ENCODE measurements at places on chromosomes 11 and 22.

GRCh38 chr11:2950825-2951224, 21.6 kb upstream of the PHLDA2 start:
- DNase-seq: no peak

- DNase-seq: no peak
Observed at GRCh38 chr11:93444617-93445073, 98.5 kb downstream of the SMCO4 start.

DNA sequence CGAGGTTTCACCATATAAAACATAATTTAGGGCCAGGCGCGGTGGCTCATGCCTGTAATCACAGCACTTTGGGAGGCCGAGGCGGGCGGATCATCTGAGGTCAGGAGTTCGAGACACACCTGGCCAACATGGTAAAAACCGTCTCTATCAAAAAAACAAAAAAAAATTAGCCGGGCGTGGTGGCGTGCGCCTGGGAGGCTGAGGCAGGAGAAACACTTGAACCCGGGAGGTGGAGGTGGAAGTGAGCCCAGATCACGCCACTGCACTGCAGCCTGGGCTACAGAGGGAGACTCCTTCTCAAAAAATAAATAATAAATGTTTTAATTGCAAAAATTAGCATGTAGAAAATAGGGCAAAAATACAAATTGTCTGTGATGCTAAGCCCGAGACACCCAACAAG, 993 bp upstream of the SFI1 start:
- DNase-seq: no peak

GRCh38 chr11:132579136-132579535, 953.2 kb downstream of the OPCML start:
- no peak for DNase-seq

DNA sequence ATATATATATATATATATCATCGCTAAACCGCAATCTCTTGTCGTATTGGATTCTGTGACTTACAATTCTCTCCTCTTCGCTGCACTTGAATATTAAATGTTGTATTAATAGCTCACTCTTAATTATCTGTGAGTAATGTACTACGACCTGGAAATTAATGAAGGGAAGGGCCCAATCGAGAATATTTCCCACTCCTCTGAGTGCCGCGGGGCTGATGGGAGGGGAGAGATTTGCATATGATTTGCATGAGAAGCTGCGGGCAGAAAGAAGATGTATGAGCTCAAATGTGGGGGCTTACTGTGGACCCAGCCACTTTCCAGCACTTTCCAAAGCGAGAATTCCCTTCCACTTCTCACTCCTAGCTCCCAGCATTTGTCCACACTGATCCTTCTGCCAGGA, 141.2 kb downstream of the MN1 start:
- DNase-seq: no peak

DNA sequence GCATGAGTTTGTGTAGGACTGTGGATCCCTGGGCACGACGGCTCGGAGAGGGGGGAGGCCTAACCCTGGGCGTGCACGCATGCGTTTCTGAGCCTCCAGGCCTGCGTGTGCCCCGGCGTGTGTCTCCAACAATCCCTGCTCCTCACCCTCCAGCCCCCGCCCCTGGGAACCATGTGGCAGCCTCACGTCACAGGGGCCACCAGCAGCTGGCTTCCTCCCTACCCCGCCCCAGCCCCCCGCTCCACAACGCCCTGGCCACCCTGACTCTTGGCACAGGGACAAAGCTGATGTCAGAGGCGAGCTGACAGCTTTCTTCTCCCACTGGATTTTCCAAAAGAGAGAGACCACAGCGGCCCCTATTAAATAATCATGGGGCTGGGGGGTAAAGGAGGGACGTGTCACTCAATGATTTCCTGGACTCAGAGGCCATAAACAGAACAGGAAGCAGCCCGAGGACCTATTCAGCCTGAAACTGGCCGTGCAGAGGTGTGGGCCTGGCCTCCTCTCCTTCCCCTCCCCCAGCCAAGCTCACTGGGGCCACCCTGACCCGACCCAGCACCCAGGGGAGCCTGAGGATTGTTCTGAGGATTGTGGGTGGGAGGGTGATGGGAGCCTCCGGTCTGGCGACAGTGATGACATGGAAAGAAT, 6.8 kb upstream of the LIF start:
- peak; percentile 75 for DNase-seq

DNA sequence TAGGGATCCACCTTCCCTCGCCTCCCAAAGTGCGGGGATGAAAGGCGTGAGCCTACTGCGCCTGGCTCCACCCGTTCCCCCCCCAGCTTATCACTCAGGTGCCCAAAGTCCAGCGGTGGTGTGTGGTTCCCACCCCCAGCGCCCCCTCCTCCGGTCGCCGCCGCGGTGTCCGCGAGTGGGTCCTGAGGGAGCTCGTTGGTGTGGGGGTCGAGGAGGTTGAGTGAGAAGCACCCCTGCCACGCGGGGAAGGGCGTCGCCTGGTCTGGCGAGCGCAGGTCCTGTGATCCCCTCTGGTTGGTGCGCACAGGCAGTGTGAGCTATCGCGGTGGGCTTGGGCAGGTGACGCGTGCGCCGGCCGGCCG, 3900.6 kb upstream of the OR11H1 start:
- no peak for DNase-seq

DNA sequence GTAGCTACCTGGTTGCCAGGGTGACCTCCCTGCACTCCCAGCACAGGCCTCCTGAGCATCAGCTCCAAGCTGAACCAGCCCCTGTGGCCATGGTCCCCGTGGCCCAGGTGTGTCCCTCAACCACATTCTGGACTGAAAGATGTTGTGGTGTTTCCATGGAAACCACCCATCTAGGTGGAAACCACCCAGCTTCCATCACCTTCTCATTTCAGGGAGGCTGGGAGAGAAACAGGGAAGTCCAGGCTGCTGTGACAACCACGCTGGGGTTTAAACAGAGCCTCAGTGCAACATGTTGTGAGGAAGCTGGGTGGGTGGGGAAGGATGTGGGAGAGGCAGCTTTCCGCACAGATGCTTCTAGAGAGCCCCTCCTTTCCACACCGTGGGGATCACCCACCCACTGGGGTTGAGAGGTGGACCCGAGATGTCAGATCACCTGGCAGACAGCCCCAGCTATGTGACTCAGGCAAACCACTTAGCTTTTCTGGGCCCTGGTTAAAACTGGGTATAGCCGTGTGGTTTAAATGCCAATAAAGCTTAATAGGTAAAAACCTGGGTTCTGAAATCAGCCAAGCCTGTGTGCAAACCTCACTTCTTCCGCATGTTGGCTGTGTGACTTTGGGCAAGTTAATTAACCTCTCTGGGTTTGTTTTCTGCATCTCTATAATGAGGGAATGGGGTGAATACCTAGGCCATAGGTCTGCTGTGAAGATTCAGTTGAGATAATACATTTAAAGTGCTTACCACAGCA, 46.4 kb downstream of the CD82 start:
- no peak for DNase-seq

DNA sequence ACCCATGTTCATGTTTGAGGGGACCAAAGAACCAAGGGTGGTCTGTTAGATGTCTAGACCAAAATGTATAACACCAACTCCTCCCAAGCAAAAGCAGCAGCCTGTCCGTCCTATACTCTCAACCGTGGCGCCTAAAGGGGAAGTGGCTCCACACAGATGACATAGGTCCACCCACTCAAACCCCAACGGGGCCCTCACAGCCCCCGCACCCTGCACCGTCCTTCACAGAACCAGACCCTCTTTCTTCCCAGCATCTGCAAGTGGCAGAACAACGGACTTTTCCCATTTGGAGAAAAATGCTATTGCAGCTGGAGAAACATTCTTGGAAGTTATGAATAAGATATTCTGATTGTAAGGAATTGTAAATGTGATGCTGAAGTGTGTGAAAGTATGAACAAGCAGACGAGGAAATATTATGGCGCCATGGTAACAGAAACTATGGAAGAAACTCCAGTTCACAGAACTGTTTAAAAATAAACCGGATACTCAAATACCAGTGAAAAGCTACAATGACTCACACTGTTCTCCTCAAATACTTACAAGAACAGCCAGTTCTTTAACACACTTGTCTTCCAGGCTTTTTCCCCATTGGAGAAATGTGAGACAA, 76.5 kb upstream of the ARFGAP3 start:
- peak; percentile 69 for DNase-seq

GRCh38 chr11:36141196-36141953, 147.8 kb downstream of the COMMD9 start:
- no peak for DNase-seq

DNA sequence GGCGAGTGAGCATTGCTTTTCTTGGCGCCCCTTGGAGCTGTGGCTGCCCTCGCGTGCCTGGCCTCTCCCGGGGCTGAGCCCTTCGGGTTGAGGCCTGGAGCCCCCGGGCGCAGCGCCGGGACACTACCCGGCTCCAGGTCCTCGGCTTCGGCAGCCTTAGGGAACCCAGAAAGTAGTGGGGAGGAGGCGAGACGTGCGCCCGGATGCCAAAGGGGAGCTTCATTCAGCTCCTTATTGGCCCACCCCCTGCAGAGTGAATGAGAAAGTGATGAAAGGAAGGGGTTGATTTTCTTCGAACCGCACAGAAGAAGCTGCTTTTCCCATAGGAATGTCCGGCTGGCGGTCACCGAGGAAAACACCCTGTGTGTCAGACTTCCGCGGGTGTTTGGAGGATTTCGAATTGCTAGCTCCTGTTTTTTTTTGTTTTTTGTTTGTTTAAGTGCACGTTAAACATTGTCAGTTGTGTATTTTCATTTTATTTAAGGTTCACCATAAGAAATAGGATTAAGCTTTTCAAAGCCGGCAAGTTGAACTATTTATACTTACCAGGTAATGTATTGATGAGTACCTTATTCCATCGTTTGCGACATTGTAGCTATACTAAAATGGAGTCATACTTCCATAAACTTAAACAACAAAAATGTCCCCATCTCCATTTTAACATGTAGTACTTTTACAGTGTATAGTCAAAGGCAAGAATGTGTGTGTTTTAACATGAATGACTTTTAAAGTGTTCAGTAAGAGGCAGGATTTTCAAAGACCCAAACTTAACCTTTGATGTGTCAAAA, 841 bp upstream of the EIF4G2 start:
- DNase-seq: peak; percentile 61

DNA sequence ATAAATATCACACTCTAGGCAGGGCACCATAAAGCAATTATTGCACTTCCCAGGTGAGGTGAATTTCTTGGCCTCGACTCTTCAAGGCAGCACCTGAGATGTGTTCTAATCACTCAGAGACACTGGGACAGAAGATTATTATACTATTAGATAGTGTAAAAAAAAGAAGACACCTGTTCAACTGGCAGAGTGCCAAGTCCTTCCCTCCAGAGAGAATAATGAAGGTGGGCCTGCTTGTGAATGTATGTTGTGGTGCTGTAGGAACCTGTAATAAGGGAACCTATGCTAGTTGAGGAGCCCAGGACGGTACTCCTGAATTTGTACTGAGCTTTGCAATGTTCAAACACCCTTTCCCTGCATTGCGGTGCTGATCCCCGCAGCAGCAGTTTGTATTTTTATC, 107.5 kb downstream of the NXPE2 start:
- no peak for DNase-seq

GRCh38 chr22:50072714-50073538, 12.3 kb downstream of the MLC1 start:
- no peak for DNase-seq

DNA sequence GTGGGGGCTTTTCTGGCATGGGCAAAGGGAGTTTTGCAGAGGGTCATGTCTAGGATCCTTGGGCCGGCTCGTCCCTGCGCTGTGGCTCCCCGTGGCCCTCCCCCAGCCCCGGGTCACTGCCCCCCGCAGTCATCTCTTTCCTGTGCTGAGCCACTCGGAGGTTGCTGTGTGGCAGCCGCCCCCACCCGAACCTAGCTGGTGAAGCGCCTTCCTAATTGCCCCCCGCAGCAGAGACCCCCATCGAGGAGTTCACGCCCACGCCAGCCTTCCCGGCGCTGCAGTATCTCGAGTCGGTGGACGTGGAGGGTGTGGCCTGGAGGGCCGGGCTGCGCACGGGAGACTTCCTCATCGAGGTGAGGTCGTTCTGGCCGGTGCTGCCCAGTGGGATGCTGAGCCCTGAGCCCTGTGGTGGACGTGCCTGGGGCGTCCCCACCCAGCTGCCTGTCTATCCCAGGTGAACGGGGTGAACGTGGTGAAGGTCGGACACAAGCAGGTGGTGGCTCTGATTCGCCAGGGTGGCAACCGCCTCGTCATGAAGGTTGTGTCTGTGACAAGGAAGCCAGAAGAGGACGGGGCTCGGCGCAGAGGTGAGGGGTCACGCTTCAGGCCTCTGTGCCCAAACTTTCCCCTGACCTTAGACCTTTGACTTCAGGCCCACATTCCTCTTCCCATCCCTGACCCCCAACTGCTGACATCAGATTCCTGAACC, 32.0 kb downstream of the SHANK3 start:
- no peak for DNase-seq

DNA sequence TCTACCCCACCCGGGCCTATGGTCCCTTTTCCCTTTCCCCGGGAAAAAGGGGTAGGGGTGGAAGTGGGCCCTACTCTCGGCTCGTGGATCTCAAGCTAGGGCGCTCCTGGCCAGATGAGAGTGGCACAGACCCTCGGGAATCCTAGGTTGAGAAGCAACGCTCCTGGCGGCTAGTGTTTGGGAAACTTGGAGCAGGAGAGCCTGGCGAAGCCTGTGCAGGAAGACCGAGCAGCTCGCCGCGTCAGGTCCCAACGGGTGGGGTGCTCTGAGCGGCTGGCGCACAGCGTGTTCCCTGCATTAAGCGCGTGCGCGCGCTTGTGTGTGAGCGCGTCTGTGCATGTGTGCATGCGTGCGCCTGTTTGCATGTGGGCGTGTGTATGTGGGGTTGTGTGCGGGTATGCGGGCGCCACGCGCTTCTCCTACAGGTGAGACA, 7.1 kb upstream of the FLI1 start:
- no peak for DNase-seq

DNA sequence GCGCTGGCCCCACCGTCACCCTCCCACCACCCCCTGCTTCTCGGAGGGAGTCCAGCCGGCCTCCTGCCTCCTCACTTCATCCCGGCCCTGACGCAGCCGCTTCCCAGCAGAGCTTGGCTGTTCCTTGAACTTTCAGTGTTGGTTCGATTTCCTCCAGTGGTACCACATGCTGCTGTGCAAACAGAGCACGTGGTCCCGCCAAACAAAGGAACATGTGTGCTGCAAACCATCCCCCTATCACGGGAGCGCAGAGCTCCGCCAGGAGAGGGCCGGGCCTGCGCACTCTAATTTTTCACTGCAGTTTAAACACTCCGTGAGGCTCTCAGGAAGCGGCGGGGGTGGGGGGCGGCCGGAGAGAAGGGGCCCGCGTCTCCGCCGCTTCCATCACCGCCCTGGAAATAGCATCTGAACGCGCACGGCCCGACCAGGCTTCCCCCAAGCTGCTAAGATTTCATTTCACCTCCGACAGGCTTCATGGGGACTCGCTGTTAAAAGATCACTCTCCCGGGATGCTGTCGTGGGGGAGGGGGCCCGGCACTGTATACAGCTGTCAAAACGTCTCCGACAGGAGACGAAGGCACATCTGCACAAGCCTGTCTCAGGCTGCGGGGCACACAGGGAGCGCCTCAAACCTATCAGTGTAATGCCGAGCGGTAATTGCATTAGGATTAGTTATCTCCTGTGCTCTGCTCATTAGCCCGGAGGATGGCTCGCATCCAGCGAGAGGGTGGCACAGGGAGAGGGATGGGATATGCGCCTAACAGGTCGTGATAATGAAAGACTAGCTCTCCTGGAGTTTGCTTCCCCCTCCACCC, 269.9 kb upstream of the SORL1-AS1 start:
- no peak for DNase-seq

GRCh38 chr22:50481045-50481439, 301 bp upstream of the ADM2 start:
- DNase-seq: no peak
